Vagina (tissue), 2 donors: ENCODE measurements at places on chromosomes 6 and 20. TPM values are rescaled to one million over a fixed set of nuclear protein-coding genes. Genes with fewer than 3 reads are reported as not detected.

GRCh38 chr20:2771631-2772080 is 28.8 kb downstream of the CPXM1 start:
- DNase-seq = no peak

Gene MCCD1
- not detected for total RNA-seq

DNA sequence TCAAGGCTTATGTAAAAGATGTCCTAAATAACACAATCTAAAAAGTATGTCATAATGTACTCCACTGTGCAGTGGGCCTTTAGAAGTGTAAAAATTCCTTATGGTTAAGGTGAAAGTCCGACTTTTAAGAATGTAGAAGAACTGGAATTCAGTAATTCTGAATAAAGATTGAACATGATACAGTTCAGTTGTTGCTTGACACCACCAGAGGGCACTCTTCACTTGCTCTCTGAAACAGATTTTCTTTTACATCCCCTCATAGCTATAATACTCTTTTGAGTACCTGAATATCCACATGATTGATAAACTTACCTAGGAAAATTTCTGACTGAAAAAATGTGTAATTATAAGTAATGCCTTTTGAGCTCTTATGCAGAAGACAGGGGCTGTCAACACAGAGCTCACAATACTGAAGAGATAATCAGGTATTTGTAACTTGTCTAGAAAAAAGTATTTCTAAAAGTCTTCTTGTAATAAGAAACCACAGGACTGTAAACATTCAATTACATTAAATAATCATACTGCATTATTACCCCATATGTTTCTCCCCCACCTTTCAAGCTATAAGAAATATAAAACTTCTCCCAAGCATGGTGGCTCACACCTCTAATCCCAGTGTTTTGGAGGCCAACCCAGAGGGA is 92.1 kb downstream of the POPDC3 start:
- no peak for DNase-seq

GRCh38 chr6:10763006-10763405 is 15.4 kb downstream of the TMEM14B start:
- DNase-seq = no peak

Gene PNLDC1
- total RNA-seq = not detected

Gene PHACTR1
- 0.49 TPM for total RNA-seq

DNA sequence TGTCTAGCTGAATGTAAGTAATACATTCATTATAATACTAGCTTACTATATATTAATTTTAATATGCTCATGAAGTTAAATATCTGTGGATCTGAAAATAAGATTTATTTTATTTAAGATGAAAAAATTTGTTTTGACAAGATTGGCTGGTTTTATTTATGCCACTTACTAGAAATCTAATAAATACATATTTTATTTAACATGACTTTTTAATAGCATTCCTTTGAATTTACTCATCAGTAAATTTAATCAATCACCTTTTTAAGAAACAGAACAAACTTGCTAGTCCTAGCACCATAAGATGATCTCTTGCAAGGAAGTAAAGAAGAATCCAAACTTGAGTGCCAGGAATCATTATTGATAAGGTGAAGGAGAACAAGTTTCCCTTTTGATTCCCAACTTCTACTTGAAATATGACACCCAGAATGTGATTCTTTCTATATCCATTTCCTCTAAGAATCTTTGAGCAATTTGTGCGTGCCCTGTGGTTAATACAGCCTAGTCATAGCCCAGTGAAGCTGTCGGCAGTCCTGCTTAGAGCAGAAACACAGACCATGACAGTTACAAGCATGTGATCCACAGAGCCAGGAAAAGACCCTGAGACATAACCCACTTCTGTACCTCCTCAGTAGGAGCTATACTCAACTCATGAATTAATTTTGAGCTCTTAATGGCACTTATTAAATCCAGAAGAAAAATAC is 282.3 kb upstream of the QKI start:
- DNase-seq = no peak

GRCh38 chr6:124269733-124270132 is 466.1 kb downstream of the NKAIN2 start:
- DNase-seq = no peak

DNA sequence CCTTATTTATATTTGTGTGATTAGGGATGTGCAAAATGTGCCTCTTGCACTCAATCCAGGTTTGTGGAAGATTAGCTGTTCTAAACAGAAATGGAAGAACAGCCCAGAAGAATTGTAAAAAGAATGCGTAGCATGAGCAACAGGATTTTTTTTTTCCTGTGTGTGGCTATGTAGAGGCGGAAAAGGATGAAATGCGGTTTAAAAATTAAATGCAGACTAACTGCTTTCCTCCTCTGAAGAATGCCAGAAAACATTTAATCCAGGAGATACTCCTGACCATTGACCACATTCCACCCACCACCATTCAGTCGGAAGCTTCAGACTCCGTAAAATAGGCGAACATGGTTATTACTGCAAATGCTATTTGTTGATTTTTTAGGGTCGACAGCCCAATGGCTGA is 83.4 kb downstream of the BMP6 start:
- DNase-seq = no peak

- DNase-seq = no peak
These were observed 26.8 kb downstream of the SPTLC3 start for GRCh38 chr20:13035399-13036152.

- no peak for DNase-seq
These were observed 798 bp downstream of the DSP start for GRCh38 chr6:7542065-7542873.
